ENCODE measurements at places on chromosomes 7 and 10.

- no peak for DNase-seq
These were observed 51.6 kb downstream of the COL28A1 start for GRCh38 chr7:7484072-7484471.

DNA sequence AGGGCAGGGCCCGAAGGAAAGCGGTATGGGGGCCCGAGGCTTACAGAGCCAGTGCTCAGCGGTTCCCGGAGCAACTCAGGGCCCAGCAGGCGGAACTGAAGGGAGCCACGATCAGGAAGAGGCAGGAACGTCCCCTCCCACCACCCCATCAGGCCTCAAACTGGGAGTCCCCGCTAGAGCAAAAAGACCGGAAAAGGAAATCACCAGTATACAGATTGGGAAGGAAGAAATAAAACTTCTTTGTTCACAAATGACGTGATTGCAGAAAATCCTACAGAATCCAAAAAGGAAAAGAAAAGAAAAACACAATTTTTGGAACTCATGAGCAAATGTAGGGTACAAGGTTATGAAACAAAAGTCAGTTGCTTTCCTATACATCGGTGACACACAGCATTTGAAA is 21.6 kb upstream of the ZFAND2A start:
- DNase-seq: no peak

DNA sequence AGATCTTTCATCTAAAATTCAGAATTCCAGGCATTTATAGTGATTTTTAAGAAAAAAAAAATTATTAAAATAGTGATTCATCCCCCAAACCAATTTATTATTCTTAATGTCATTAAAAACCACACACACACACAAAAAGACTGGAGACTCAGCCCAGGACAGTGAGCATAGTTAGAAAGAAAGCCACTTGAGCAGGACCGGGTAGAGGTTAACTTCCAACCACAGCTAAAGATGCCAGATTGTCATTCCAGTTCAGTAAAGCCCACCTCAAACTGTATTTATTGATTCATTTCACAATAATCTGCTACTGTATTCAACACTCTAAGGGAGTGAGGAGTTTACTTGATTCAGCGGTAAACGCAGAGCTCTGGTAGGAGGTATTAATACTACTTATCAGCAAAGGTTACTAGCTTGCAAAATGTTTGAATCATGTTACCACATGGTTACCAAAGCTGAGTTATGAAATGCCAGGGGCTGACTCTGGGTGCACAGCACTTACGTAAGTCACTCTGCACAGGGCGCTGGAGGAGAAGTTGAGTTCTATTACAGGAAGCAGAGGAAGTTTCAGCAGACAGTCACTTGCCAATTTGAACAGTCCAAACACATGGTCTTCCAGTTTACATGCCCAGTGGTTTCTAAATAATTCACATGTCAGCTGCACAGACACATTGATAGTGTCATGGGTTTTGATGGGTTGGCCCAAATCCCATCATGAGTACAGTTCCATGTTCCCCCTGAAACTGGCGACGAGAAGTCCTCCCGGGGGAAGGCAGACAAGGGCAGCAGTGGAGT is 64.6 kb downstream of the KLF6 start:
- no peak for DNase-seq

DNA sequence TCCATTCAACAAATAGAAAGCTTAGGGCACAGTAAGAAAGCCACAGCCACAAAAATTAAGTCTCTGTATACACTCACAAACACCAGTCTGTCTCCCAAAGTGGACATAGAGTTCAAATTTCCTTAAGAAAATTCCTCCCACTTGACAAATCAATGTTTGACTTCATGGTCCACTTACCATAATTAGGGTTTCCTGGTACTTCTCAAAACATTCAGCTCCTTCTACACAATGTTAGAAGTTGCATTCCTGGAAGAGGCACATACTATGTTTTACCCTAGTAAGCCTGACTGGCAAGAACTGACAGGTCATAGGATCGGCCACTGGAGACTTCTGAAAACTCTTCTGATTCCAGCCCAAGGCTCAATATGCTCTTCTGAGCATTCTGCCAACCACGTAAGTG is 70.5 kb downstream of the CPXM2 start:
- no peak for DNase-seq

GRCh38 chr10:95397747-95398146 is 106.9 kb upstream of the PDLIM1 start:
- no peak for DNase-seq

GRCh38 chr10:26840938-26841732 is 19.6 kb downstream of the ABI1 start:
- no peak for DNase-seq

DNA sequence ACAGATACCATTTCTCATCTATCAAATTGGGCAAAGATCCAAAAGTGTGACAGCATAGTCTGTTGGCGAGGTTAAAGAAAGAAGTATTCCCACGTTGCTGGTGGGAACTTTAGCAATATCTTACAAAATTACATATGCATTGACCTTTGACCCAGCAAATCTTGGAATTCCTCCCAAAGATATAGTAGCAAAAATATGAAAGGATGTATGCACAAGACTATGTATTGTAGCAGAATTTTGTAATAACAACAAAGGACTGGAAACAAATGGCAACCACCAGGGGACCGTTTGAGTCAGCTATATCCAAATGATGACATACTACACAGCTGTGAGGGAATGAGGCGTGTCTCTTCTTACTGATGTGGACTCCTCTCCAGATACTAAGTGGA is 50.2 kb downstream of the KCNH2 start:
- no peak for DNase-seq

DNA sequence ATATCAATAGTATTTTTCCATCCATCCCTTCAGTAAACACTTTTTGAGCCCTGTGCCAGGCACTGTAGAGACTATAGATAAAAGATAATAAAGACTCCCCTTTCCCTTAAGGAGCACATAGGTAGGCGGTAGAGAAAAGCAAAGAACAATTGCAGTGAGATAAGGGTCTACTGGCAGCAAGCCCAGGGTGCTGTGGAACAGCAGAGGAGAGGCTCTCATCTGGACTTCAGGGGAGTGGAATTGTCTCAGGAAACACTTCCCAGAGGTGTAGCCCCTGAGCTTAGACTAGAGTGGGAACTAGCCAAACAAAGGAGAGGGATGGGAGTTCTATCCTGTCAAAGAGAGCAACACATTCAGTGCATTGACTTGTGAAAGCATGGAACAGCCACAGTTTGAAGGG is 102.0 kb downstream of the NRF1 start:
- no peak for DNase-seq

GRCh38 chr7:149799397-149800168 is 26.2 kb upstream of the ZNF467 start:
- peak; percentile 43 for DNase-seq

DNA sequence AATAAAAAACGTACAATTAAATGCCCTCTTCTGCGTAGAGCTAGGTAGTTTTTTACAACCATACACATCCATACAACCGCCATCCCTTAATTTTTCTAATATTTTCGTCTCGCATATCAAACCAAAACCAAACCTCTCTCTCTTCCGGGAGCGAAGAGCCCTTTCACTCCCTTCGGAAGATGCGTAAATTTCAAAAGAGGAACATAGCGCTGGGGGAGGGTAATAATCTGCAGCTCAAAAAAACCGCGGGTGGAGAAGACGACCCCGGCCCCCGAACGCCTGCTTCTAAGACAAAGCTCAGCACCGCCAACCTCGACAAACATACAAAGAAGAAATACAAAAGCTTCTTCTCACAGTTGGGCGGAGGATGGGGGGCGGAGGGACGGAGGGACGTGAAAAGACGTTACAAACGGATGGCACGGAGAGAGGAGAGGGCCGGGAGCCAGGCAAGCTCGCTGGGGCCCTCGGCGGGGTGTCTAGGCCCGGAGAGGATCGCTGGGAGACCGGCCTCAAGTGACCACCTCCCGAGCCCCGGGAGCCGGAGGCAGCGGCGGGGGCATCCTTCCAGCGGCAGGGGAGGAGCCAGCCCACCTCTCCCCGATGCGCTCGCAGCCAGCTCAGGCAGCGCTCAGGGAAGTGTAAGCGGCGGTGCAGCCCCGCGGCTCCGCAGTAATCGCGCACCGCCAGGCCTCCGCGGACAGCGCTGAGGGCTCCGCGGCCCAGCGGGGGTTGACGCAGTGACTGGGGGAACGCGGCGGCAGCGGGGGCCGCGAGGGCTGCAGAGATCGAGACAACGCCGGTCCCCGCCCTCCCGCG is 851 bp downstream of the MKRN1 start:
- DNase-seq: peak; percentile 11

Measured in stimulated activated CD8-positive, alpha-beta memory T cell treated with anti-CD3 and anti-CD28 coated beads, Interleukin-4, amount 100 ng/mL, for 1 hour (primary cell).